ENCODE measurements at places on chromosomes 12 and 14. TPM values are rescaled to one million over a fixed set of nuclear protein-coding genes. Genes with fewer than 3 reads are reported as not detected.

Gene TCL1A
- 0.74 TPM for total RNA-seq

Gene GDF11
- total RNA-seq: 7.4 TPM

Gene SERPINA6
- not detected for total RNA-seq

Gene SRGAP1
- not detected for total RNA-seq

Gene PNN
- total RNA-seq: 126 TPM

GRCh38 chr14:92961567-92961855 is 38.6 kb downstream of the CHGA start:
- no peak for DNase-seq

All from CD4-positive, CD25-positive, alpha-beta regulatory T cell (primary cell).